ENCODE measurements at places on chromosomes 7 and 10.

DNA sequence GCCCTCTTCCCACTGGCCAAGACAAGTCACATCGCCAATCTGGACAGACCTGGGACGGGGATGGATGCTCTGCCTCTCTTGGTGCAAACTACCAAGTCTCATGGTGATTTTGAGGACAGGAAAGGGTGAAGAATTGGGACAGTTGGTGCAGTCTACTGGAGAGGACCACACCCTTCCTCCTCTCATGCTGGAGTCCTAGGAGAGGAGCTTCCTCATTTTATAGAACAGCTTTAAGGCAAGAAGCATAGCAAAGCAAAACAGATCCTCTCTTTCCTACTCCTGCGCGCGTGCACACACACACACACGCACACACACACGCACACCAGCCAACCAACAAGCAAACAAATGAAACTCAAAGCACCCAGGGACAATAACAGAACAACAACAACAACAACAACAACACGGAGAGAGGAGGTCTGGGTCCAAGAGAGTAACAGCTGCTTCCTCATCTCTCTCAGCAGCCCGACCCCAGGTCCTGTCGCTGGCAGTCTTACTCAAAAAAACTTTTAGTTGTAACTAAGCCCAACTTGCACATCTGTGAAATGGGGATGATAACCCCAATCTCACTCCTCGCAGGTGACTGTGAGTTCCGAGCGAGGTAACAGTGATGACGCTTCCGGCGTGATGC lies 83.4 kb downstream of the TMEM178B start:
- no peak for DNase-seq

DNA sequence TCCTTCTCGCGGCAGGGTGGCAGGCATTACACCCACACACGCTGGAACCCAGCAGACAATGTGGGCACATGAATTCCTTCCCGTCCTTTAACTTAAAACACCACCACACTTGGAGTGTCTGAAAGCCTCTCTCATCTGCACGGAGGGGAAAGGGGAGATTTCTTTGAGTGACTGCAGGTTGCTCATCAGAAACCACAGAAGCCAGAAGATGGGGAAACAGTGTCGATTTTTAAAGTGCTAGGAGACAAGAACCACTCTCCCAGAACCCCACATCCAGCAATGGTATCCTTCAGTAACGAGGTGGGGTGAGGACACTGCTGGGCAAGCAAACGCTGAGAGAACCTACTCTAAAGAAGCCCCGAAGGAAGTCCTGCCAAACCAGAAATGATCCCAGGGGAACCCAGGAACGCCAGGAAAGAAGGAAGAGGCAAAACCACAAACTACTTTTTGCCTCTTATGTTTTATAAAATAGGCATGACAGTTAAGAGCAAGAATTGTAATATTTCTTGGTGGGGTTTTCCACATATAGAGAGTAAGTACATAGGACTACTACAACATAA lies 254.3 kb downstream of the ELFN1 start:
- DNase-seq = no peak

GRCh38 chr7:25731068-25731845 lies 420.7 kb upstream of the NFE2L3 start:
- DNase-seq = no peak

- no peak for DNase-seq
Measured at GRCh38 chr7:82029236-82029913, 259.5 kb upstream of the HGF start.

DNA sequence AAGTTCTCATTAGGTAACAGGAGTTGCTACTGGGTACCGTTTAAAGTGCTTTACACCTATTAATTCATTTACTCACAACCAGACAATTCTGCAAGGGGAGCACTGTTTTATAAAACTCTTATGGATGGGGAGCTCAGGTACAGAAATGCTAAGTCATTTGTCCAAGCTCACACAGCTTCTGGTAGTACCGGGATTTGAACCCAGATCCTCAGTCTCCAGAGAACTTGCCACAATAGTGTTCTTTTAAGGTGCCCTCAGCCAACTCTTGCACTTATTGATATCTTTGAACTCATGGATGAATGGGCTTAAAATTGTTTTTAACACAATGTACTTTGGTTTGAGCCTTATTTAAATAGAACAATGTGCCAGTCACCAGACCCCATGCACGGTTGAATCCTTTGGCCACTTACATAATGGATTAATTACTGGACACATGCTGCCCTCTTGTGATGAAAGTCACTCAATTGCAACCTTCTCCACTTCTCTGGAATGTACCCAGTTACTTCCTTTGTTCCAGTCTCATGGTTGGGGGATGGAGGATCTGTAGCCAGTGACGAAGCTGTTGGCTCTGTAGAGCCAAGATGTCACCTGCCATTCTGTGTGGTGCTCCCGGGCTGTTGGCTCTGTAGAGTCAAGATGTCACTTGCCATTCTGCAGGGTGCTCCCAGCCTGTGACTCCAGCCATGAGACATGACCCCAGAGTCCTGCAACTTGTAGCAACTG lies 65.6 kb downstream of the NOD1 start:
- DNase-seq = peak; percentile 66

- DNase-seq = no peak
Measured at GRCh38 chr7:14395860-14396259, 406.4 kb upstream of the ETV1 start.
